GOT3 (cell line): ENCODE measurements at places on chromosomes 4 and X.

DNA sequence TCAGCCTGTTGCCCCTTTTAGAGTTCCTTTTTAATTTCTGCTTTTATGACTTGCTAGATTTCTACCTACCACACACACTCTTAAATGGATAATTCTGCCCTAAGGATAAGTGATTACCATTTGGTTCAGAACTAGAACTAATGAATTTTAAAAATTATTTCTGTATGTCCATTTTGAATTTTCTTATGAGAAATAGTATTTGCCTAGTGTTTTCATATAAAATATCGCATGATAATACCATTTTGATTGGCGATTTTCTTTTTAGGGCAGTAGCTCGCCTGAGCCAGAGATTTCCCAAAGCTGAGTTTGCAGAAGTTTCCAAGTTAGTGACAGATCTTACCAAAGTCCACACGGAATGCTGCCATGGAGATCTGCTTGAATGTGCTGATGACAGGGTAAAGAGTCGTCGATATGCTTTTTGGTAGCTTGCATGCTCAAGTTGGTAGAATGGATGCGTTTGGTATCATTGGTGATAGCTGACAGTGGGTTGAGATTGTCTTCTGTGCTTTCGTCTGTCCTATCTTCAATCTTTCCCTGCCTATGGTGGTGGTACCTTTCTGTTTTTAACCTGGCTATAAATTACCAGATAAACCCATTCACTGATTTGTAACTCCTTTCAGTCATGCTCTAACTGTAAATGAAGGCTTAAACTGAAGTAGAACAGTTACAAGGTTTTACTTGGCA lies 7.8 kb downstream of the ALB start:
- DNase-seq: no peak

DNA sequence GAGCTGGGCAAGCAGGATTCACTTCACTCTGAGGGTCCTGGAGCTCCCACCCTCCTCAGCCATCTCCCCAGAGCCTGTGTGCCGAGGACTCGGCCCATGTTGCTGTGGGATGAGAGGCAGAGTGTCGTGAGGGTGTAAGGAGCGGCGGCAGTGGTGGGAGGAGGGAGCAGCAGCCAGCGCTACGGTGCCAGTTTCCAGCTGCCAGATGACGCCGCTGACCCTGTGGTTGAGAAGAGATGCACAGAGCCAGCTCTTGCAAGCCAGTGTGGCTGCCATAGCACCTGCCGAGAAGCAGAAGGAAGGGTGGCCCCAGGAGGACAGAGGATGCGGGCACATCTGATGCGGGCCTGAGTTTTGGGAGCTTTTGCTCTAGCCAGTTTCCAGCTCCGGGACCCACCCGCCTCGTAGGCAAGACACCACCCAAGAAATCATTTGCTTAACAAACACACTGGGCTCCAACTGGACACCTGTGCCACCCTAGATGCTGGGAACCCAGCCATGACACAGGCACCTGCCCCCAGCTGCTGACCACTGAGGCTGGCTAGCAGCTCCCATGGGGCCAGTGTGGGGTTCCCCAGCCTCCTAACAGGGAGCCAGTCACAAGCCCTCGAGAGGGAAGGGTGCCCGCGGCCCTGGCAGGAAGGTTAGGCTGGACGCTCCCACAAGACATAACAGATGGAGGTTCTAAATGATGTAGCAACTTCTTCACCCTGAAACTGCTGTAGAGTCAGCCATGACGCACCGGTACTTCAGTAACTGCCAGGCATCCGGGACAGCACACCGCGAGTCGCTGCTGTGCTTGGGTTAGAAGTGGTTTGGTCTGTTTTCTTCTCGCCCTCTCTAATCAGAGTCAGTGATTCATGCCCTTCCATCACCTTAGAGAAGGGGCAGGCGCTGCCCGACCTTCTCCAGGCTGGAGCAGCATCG lies 8.9 kb downstream of the MSANTD1 start:
- no peak for DNase-seq

GRCh38 chr4:152947311-152947710 lies 11.2 kb downstream of the FHDC1 start:
- no peak for DNase-seq

GRCh38 chrX:44071847-44072551 lies 98.8 kb upstream of the NDP start:
- no peak for DNase-seq

- no peak for DNase-seq
Observed at GRCh38 chr4:77151241-77151640, 5.8 kb upstream of the CCNG2 start.

DNA sequence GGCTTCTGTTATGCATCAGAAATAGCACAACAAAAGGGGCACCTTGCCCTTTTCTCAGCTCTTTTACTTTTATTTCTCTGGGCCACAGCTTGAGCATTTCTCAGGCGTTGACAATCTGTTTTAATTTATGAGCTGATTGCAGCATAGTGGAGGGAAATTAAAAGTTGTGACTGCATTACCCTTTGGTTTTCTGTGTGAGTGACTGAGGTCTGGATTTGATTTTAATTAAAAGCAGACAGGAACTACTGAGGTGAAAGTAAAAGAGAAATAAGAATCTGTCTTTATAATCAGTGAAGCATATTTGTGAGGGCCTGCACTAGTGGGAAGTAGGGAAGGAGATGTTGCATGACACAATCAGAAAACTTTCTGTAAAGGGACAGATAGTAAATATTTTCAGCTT lies 43.4 kb upstream of the GEMIN8 start:
- DNase-seq: no peak

- DNase-seq: no peak
Observed at GRCh38 chr4:98586962-98587354, 71.5 kb downstream of the TSPAN5 start.

GRCh38 chrX:150934453-150934852 lies 36.0 kb upstream of the CD99L2 start:
- no peak for DNase-seq

- DNase-seq: no peak
Observed at GRCh38 chr4:98377559-98377958, 116.4 kb downstream of the RAP1GDS1 start.
